ENCODE measurements at places on chromosomes 6 and 20.

- no peak for DNase-seq
Measured at GRCh38 chr6:128124713-128125112, 223.9 kb upstream of the THEMIS start.

GRCh38 chr20:20549704-20550103 lies 162.7 kb downstream of the RALGAPA2 start:
- DNase-seq, result no peak

DNA sequence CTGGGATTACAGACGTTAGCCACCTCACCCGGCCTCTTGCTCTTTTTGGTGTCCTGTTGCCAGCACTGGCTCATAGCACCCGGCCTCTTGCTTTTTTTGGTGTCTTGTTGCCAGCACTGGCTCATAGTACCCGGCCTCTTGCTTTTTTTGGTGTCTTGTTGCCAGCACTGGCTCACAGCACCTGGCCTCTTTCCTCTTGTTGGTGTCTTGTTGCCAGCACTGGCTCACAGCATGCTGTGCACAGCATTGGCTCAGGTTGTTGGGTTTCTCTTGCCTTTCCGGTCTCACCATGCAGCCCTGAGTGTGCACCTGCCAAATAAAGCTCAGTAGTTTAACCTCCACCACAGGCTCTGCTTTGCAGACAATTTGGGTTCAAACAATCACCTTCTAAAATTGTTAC lies 208.2 kb downstream of the THBS2 start:
- DNase-seq, result no peak

DNA sequence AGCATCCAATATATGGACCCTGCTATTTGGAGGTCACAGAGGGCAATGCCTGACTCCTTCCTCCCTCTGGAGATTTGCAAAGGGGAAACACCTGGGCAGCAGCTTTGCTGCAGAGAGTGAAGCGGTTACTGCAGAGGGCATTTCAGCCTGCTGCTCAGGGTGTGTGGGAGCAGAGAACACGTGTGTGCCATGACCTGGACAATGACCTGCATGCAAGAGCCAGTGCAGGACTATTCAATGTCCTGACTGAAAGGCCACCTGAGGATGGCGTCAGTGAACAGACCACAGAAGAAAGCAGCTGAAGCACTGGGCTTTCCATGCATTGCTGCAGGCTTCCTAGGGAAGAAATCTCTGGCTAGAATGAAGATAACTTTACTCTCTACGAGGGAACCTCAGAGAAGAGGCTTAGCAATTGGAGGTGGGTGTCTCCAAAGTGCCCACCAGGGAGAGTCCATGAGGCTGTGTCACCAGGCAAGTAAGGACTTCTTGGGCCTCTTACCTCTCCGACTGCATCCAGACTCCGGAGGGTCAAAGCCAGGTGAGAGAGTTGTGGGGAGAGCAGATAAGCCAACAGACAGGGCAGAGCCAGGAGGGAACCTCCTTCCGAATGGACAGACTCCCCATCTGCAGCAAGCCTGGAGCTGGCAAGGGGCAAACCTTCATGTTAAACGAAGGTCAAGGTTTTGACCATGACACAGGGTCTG lies 52.9 kb upstream of the PMEPA1 start:
- DNase-seq, result no peak

DNA sequence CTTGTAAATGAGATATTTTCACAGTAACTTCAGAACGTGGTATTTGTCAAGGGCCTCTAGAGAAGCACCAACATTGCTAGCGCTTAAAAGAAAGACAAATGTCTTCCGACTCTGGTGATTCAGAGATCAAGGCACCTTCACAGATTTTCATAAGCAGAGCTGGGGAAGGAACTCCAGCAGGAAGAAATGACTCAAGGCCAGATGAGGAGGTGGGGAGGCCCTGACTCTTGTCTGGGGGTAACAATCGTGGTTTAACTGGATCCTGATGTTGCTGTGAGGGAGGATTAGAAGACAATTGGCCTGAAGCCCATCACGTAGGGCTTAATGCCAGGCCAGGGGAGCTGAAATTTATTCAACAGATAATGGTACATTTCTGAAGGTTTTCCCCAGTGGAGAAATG lies 122.9 kb upstream of the QKI start:
- no peak for DNase-seq

DNA sequence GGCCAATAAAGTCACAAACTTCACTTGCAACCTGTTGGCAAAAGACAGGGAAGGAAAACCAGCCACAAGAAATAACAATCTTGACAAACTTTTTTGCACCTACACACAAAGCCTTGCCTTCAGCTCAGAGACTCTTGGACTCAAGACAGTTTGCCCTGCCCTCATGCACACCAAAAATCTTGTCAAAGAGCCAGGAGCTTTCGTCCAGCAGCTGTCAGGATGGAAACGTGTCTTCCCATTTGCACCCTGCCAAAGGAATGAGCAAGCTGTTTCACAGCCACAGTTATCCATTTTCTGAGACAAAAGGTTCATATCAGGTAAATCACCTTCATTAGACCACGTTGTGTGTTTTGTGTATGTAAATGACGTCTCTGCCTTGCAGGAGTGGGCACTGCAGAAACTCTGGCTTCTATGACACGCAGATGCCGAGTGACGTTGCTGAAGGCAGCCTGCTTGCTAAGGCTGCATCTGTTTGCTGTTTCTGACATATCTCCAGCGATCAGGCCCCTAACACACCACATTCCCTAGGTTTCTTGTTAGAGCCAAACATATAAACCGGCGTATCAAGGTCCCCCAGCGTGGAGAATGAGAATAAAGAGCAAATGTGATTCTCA lies 193.4 kb downstream of the SYNDIG1 start:
- DNase-seq, result no peak

GRCh38 chr20:36349384-36350170 lies 43.4 kb downstream of the DLGAP4 start:
- no peak for DNase-seq

DNA sequence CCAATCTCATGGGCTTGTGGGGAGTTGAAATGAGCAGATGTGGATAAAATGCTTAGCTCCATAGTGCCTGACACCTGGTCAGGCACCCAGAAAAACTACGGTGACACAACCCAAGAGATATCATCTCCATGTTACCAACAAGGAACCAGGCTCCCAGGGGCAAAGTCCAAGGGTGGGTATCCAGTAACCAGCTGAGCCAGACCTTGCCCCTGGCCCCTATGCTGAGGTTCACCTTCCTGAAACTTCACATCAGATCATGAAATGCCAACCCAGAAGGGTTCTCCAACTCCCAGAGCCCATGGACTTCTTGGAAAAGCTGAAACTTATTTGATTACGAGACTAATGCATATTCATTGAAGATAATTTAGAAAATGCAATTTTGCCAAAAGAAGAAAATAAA lies 141.8 kb upstream of the KCNG1 start:
- DNase-seq, result no peak

- DNase-seq, result no peak
Measured at GRCh38 chr6:71373943-71374342, 85.3 kb downstream of the OGFRL1 start.

Measured in iPS-NIHi11 (cell line).